Right renal cortex interstitium (tissue), 3 donors: ENCODE measurements at places on chromosomes 12 and 14. TPM values are rescaled to one million over a fixed set of nuclear protein-coding genes. Genes with fewer than 3 reads are reported as not detected.

DNA sequence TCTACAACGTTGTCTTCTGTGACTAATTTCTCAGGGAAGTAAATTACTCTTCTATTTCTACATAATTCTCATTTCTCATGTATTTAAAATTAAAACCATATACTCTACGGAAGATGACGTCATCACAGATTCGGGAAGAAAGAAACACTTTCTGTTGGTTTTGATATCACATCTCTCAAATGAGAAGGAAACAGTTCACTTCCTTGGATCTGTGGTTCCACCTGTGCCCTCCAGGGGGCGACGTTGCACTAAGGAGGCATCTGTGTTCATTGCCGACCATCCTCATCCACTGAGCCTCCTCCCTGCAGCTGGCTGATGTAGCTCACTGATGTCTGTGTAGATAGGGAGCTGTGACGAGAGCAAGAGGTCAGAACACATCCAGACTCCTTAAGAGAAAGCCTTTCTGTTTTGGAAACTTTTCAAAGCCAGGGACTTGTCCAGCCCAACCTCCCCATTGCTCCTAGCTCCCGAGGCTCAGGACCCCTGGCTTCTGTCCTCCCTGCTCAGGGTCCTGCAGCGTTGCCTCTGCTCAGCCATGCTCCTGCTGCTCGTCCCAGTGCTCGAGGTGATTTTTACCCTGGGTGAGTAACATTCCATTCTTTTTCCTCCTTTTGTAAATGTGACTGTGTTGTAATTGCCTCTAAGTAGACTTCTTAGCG, 172.7 kb upstream of the OR4E1 start:
- DNase-seq, result no peak

- no peak for DNase-seq
Observed at GRCh38 chr14:93959239-93960107, 16.9 kb downstream of the ASB2 start.

GRCh38 chr14:75291331-75291730, 12.7 kb downstream of the FOS start:
- no peak for DNase-seq

SYT1 gene
- 21.4 TPM for polyA plus RNA-seq

DNA sequence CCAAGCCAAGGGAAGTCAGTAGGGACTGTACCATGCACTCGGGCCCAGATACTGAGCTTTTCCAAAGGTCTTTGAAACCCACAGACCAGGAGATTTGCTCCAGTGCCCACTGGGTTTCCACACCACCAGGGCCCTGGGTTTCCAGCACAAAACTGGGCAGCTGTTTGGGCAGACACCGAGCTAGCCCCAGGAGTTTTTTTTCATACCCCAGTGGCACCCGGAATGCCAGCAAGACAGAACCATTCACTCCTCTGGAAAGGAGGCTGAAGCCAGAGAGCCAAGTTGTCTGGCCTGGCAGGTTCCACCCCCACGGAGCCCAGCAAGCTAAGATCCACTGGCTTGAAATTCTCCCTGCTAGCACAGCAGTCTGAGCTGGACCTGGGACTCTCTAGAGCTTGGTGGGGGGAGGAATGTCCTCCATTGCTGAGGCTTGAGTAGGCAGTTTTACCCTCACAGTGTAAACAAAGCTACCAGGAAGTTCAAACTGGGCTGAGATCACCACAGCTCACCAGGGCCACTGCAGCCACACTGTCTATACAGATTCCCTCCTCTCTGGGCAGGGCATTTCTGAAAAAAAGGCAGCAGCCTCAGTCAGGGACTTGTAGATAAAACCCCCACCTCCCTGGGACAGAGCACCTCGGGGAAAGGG, 793.7 kb downstream of the RPS29 start:
- DNase-seq, result no peak

DNA sequence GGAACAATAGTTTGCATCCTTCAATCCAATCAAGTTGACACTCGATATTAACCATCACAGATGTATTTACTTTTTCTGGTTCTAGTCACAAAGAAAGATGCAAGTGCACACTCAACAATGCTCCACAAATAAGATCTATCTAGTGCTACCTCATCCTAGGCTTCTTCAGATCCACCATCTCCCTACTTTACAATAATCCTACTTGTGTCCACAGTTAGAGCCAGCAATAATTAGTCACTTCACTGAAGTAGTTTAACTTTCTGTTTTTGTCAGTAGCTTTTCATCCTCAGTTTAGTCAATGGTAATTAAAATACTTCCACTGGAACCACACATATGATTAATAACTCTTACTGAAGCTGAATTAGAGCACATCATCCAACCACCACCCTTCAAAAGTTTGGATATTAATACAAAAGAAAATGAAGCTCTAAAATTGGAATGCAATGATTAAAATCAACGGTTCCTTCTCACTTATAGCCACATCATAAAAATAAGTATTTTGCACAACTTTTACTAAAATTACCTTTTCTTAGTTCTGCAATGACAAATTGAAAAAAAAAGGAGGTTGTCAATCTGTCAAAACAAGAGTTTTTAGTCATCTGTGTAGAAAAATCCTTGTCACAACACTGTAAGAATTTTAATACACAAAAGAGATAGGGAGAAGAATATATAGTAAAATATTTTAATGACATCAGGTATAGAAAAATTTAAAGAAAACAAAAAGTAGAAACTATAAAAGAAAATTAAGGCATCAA, 28.2 kb upstream of the SNRPF start:
- no peak for DNase-seq

GRCh38 chr12:68630050-68630449, 19.4 kb downstream of the RAP1B start:
- no peak for DNase-seq

- no peak for DNase-seq
Observed at GRCh38 chr14:68257969-68258368, 438.4 kb downstream of the RAD51B start.

GRCh38 chr12:55757701-55758100, 14.8 kb downstream of the GDF11 start:
- no peak for DNase-seq

GRCh38 chr12:84805474-84805858, 107.1 kb downstream of the SLC6A15 start:
- DNase-seq, result no peak

ANKRD33 gene
- 0.10 TPM for polyA plus RNA-seq
